ENCODE measurements at places on chromosomes 11 and 22. TPM values are rescaled to one million over a fixed set of nuclear protein-coding genes. Genes with fewer than 3 reads are reported as not detected.

KCNE3 gene
- total RNA-seq: 7.6 TPM

KRTAP5-11 gene
- total RNA-seq: not detected

ANKK1 gene
- 0.78 TPM for total RNA-seq

GRCh38 chr22:49620003-49620556, 207.6 kb downstream of the BRD1 start:
- peak; percentile 4 for DNase-seq

KCNK4 gene
- total RNA-seq: not detected

WBP2NL gene
- 11.2 TPM for total RNA-seq

- DNase-seq: no peak
Observed at GRCh38 chr11:36333897-36334296, 37.8 kb downstream of the PRR5L start.

ART1 gene
- not detected for total RNA-seq

BIRC3 gene
- total RNA-seq: 13.2 TPM

DNA sequence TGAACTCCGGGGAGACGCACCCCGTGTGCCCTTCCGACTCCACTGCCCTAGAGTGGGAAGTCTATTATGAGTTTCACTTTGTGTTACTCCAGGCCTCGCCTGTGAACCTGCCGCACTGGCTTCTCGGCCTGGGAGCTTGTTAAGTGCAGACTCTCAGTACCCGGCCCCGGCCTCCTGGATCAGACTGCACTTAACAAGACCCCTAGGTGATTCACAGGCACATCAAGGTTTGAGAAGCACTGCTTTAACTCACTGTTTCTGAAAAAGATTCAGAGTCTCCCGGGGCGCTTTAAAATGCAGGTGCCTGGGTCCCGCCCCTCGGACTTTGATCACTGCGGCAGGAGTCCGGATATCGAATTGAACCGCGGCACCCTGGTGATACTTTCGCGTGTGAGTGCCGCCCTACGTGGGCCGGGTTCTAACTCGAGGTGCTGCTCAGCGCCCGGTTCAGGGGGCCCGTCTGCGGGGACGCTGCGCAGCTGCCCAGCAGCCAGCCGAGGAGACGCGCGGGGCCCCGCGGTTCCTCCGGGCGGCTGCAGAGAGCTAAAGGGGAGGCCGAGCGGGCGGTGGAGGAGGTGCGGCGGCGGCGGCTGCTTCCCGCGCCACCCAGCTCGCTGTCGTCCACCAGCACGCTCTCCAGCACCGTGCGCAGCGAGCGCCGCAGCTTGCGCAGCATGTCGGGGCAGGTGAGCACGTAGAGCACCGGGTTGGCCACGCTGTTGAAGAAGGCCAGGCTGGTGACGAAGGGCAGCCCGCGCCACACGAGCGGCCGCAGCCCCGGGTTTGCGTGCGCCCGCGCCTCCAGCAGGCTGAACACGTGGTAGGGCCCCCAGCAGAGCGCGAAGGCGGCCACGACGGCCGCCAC, 3.4 kb downstream of the PTGDR2 start:
- peak; percentile 75 for DNase-seq

SLC22A12 gene
- total RNA-seq: not detected

GRCh38 chr11:35464308-35464707, 45.0 kb upstream of the SLC1A2 start:
- no peak for DNase-seq

- DNase-seq: no peak
Observed at GRCh38 chr11:44261800-44262591, 47.9 kb downstream of the ALX4 start.

APOL6 gene
- 7.9 TPM for total RNA-seq

DNA sequence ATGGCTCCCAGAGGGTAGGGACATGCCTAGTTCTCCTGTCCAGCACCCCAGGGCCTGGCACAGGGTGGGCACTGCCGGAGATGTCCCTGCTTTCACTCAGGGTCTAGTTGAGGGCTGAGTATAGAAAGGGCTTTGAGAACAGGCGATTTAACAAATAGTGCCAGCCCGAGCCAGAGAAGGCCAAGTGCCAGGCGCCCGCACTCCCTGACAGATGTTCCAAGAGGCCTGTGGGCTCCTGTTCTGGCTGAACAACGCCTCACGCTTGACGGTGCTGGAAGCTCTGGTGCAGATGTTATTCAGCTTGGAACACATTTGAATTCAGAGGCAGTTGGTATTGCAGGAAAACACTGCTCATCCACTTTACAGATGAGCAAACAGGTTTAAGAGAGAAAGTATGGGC, 46.5 kb downstream of the NFAM1 start:
- DNase-seq: no peak

DNA sequence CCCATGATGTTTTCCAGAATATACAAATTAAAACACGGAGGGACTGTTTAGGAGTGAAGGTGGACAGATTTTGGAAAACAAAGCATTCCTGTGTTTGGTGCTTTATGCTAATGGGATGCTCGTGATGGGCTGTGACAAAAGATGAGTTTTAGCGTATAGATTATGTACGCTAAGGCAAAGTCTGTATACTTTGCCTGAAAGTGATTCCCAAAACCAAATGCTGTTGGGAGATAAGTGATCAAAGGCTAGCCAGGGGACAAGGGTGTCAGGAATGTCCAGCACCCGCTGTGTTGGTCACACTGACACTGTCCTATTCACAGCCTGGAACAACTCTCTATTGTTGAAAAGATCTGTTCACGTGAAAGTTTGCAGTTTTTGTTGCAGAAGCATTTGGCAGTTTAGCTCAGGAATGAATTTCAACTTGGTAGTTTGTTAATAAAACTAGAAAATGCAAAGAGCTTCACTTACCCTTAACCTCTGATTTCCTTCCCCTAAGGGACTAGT, 1.5 kb downstream of the JAM3 start:
- DNase-seq: no peak

DNA sequence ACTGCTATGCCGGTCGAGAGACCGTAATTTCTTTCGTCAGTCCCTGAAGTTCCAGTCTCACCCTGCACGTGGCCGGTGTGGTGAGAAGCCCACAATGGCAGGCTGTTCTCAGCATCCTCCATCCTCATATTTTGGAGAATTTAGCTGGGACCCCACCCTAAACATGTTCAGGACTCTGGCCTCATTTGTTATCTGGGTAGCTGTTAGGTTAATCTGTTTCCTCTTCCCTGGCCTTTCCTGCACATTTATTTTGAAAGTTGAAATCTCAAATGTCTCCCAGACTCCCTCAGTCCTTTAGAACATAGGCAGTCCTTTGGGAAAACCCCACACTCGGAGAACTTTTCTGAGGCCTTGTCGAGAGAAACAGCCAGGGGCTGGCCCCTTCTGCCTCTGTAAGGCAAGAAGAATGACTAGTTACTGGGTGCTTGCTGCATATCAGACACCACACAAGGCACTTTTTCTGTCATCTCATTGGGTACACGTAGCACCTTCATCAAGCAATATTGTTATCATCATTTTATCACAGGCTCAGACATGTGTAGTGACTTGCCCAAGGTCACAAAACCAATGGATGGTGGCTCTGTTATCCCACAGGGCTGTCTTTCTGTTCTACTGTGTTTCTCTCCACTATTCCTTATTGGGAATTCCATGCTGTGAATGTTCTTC, 109.3 kb upstream of the CRYBB3 start:
- no peak for DNase-seq

GRCh38 chr11:128310676-128311445, 276.5 kb downstream of the ETS1 start:
- no peak for DNase-seq

GRCh38 chr22:27896245-27896644, 22.8 kb downstream of the PITPNB start:
- no peak for DNase-seq

GRCh38 chr11:1054143-1055108, 17.9 kb upstream of the MUC6 start:
- DNase-seq: no peak

OR2AG1 gene
- not detected for total RNA-seq

- DNase-seq: no peak
Observed at GRCh38 chr22:43031617-43032016, 16.7 kb upstream of the PACSIN2 start.

GRCh38 chr11:116976941-116977570, 121.2 kb downstream of the SIK3 start:
- no peak for DNase-seq

HMOX1 gene
- 9.3 TPM for total RNA-seq

GRCh38 chr22:41841085-41841712, 8.3 kb downstream of the SREBF2 start:
- DNase-seq: no peak

ACR gene
- total RNA-seq: not detected

GAL3ST3 gene
- 2.6 TPM for total RNA-seq

DNA sequence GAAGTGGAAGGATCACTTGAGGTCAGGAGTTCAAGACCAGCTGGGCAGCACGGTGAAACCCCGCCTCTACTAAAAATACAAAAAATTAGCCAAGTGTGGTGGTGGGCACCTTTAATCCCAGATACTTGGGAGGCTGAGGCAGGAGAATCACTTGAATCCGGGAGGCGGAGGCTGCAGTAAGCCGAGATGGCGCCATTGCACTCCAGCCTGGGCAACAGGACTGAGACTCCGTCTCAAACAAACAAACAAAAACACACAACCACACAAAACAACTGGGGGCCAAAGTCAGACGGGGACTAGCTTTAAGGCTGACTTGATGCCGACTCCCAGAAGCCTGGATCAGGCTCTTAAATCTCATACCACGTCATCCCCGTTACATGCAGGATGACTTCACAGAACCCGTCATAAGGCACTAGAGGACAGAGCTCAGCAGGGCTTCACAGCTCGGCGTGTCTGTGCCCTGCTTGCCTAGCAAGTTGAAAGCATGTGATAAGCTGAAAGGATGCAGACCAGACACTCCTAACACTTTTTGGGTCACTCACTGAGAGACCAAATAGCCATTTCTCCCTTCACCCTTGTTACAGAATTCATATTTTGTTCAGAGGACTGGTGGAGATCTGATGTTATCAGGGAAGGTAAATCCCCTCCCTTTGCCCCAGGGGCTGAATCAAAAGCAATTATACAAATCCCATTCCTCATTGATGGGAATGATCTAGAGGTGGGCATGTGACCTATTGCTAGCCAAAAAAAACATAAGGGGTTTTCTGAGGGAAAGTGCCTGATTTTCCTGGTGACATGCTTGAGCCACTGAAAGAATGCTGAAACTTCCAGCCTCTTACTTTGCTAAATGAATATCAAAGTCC, 65.4 kb downstream of the GAB2 start:
- DNase-seq: no peak

DNA sequence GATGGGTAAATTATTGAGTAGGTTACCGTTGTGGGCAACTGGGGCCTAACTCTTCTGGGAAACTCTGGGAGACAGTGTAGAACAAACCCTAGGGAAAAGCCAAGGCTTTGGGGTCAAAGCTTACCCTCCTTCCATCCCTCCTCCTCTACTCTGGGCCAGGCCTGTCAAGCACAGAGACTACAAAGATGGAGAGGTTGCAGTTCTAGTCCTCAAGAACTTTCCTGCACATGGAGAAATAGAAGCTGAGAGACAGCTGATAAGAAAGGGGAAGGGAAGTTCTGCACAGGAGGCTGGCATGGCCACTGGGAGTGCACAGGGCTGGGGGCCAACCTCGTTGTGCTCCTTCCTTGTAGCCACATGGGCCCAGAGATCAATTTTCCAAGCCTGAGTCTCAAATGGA, 67.2 kb upstream of the ALX4 start:
- no peak for DNase-seq

DNA sequence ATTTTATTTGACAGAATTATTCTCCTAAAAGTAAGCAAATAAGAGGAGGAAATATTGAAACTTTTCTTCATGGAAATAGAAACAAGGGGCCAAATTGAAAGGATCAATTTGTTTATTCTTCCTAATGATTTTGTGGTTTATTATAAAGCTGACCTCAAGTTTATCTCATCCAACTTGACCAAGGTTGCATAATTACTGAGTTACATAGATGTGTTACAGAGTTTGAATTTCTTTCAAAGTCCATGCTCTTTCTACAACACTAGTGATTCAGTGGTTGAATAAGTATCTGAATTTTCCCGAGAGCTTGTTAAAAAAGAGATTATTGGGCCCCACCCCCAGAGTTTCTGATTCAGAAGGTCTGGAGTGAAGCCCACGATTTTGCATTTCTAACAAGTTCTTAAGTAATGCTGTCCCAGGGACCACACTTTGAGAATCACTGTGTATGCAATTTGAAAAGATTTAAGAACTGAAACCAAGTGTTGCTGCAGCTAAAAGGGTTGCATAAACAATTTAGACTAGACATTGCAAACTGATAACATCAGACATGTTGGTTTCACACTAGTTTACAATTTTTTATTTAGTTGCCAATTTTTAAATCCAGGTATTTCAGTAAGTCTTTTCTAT, 485.7 kb upstream of the ANO5 start:
- DNase-seq: no peak

- no peak for DNase-seq
Observed at GRCh38 chr22:20062766-20063083, 17.3 kb upstream of the DGCR8 start.

DNA sequence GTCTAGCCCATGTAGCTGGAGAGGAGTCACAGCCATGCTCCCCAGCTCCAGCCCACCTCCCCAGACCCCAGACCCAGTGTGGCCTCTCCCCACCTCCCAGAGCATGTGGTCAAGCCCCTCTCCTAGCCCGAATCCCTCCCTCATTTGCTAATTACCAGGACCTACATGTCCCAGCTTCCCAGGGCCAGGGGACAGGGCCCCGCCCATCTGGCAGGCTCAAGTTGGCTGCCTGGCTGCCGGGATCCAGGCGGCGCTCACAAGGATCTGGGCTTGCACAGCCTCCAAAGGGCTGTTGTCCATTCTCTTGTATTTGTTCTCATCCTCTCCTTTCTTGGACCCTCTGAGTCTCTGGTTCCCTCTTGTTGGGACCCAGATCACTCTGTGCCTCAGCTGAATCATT, 4.6 kb upstream of the MIF start:
- no peak for DNase-seq

GRCh38 chr11:113504586-113504985, 29.4 kb upstream of the DRD2 start:
- no peak for DNase-seq

- no peak for DNase-seq
Observed at GRCh38 chr11:75334976-75335375, 16.5 kb downstream of the ARRB1 start.

DNA sequence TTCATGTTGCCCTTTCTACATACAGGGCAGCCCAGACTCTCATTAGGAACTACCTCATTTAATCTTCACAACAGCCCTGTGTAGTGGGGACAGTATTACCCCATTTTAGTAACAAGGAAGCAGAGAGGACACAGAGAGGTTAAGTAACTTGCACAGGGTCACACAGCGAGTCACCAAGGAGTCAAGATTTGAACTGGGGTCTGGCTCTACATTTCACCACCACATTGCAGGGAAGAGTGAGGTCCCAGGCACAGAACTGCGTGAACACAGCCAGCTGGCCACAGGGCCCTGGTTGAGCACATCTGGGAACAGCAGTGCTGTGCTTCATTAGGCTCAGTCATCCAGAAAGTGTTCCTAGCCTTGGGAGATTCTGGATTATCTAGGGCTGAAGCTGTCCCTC, 45.4 kb upstream of the ISX start:
- DNase-seq: no peak

XKR3 gene
- total RNA-seq: not detected

All from body of pancreas (tissue), 4 donors.